ENCODE measurements at places on chromosomes 12 and 14. TPM values are rescaled to one million over a fixed set of nuclear protein-coding genes. Genes with fewer than 3 reads are reported as not detected.

DNA sequence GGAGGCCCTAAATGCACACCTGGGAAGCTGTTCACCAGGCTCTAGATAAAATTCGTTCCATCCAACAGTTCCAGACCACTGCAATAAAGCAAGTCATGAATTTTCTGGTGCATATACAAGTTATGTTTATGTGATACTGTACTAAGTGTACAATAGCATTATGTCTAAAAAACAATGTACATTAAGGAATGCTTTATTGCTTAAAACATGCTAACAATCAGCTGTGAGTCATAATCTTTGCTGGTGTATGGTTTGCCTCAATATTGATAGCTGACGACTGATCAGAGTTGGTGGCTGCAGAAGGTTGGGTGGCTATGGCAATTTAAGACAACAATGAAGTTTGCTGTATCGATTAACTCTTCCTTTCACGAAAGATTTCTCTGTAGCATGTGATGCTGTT is 52.3 kb downstream of the ATG14 start:
- no peak for DNase-seq

DNA sequence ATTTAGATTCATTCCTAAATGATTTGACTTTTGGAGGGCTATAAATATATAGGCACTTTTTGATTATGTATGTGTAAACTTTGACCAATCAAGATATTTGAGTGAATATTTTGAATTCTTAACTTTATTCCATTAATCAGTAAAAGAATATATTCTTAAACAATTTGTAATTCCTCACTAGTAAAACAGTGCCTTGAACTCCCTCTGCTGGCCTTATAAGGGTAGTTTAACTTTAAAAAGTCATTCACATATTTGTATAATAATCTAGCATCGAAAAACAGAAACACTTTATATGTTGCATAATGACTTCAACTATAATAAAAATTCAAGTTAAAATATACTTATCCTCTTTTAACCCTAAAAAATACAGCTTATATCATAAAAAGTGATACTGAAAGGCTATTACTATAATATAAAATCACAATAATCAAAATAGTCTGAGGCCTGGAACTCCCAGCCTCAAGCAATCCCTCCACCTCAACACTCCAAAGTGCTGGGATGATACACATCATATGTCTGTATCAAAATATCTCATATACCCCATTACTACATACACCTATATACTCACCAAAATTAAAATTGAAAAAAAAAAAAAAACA is 31.2 kb downstream of the CCDC59 start:
- DNase-seq = peak; percentile 27

GRCh38 chr12:153080-153746 is 60.7 kb downstream of the SLC6A12 start:
- DNase-seq = peak; percentile 58

- DNase-seq = no peak
Observed at GRCh38 chr12:129613314-129613713, 290.5 kb downstream of the TMEM132D start.

Gene IFNG-AS1
- not detected for total RNA-seq

DNA sequence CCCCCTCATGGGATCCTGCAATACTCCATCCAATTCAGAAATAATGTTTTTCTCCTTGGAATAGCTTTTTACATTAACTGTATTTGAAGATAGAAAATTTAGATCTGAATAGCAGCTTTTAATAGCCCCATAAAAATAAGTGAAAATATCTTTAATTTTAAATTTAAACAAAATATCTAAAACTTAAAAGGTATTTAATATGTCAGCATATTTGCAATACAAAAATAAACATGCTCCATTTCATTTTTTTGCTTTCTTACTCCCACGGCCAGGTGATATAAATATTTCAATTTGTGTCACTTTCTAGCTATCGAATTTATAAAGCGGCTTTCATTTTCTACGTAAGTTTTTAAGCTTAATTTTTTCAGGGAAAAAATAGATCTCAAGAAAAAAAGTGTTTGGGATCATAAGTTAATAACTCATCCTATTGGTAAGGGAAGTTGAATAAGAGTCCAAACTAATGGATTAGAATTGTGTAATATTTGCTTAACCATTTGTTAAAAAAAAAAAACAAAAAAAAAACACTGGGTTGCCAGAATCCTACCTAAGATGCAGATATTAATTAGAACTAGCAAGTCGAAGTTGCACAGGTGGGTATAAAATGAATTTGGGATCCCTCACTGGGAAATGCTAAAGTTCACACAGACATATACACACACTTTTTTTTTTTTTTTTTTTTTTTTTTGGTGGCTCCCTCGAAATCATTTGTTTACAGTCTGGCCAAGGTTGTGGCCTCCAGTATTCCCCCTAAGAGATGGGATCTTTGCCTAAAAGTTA is 47.6 kb downstream of the PPP2R5C start:
- no peak for DNase-seq

- peak; percentile 8 for DNase-seq
Observed at GRCh38 chr12:58966939-58967338, 46.6 kb upstream of the LRIG3 start.

DNA sequence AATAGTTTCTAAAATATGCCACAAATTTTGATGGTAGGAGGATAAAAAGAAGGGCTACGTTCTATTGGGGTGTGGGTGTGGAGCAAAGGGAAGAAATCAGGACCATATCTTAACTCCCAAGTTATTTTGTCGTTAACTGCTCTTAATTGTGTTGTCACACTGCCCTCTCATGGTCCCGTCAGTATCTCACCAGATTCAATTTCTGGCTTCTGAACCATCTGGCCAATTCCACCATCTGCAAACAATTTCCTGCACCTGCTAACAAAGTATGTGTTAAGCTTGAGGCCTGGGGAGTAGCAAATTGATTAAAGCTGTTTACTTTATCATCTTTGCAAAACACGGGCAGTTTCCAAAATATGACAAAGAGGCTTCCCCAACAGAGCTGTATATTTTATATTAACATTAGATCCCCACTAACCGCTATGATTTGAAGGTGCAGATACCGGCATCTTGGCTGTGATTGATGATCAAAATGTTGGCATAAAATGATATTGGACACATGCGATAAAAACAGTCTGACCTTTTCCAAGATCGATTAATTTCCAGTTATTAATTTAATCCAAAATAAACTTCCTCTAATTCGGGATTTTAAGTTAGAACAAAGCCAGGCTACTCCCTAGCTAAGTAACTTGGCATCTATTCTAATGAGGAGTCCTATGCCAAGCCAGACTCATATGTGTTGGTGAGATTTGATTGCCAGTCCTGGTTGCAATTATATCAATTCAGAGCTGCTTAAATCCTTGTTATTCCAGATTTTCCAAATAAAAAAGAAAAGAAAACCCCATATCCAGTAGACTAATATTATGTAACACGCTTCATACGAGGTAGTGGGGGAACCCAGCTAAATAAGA is 6.9 kb upstream of the DNM1L start:
- peak; percentile 23 for DNase-seq

GRCh38 chr14:99515301-99516155 is 34.3 kb downstream of the CCNK start:
- no peak for DNase-seq

DNA sequence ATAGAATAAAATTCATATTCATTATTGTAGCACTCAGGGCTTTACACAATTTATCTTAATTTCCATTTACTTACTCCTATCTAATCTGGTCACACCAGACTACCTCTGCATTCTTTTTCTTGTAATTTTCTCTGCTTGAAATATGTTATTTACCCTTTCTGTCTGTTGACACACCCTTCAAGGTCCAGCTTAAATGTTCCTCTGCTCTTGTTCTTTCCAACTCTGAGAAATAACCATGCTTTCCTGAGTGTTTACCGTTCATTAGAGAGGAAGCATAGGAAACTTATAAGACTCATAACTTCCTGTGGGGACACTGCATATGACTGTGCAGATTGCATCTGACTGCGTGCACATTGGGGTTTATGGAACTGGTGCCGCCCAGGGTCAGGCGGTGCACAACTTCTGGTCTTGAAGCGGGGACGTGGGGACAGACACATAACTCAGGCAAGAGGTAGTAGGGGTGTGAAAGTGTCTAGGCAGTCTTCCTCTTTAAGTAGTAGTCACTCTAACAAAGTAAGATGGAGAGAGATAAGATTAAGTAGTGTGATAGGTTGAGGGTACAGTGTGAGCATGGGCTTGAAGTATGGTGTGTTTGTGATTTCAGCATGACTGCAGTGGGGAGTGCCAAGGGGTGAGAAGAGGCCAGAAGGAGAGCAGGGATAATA is 42.6 kb upstream of the FOXJ2 start:
- peak; percentile 35 for DNase-seq

Gene ZBTB42
- 3.1 TPM for total RNA-seq

DNA sequence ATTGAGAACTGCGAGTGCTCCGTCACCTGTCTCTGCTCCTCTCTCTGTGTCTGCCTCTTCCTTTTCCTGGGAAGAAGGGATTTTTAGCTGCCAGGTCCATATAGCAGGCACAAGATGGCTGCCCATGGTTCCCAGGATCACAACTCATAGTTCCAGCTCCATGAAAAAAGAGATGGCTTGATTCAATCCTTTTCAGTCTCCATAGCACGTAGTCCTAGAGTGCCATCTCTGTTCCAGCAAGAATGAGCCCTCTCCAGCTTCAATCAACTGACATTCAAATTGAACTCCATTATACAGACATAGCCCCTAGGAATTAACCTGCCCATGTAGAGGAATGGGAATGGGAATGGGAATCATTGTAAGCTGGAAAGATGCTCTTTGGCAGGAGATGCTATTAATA is 34.7 kb upstream of the RTRAF start:
- DNase-seq = no peak

GRCh38 chr12:92012691-92013090 is 133.0 kb downstream of the BTG1 start:
- DNase-seq = no peak

DNA sequence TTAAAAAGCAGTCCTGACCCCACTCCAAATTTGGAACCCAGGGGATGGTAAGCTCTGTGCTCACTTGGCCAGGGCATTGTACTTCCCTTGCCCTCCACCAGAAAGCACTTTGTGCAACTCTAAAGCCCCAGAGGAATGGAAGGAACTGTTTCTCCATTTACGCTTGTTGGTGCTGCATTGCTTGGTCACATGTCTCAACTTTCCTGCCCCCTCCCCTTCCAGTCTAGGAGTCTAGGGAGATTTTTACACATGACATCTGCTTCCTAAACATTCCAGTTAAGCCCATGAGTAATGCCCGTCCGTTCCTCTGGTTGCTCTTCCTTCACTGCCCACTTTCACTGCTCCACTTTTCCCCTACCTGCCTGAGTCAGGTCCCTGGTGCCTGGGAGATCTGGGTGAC is 92.6 kb upstream of the MAP1LC3B2 start:
- no peak for DNase-seq

Measured in NCI-H460 (cell line).